ENCODE measurements at places on chromosomes 5 and 9.

DNA sequence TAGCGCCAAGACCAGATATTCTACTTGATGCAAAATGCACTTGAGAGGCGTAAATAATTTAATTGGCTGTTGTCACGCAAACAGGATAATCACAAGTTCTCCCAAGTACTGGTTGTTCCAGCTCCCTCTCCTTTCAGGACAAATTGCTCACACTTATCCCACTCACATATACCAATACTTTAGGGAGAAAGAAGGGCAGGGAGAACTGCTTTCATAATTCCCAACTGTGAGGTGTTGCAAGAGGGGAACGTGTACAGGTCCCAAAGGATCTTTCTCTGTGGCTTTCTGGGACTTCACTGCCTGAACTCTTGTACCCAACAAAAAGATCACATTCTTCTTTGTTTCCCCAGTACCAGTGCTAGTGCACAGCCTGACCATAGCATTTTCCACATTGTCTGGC lies 21.5 kb upstream of the TGFBI start:
- DNase-seq = no peak

DNA sequence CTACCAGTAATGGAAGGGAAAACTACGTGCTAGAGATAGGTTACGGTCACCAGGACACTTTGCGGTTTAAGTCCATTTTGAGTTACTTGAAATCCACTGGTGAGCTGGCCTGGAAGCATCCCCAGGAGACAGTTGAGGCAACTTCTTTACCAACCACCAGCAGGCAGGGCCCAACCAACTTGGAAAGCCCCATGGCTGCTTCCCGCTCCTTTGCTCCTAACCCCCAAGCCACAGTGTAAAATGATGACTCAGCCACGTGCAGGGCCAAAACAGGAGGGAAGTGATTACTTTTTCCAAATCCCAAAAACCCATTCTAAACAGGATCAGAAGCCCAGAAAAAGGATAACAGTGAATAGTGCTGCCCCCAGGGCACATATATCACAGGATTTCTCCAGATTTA lies 87.4 kb downstream of the PAX5 start:
- no peak for DNase-seq

DNA sequence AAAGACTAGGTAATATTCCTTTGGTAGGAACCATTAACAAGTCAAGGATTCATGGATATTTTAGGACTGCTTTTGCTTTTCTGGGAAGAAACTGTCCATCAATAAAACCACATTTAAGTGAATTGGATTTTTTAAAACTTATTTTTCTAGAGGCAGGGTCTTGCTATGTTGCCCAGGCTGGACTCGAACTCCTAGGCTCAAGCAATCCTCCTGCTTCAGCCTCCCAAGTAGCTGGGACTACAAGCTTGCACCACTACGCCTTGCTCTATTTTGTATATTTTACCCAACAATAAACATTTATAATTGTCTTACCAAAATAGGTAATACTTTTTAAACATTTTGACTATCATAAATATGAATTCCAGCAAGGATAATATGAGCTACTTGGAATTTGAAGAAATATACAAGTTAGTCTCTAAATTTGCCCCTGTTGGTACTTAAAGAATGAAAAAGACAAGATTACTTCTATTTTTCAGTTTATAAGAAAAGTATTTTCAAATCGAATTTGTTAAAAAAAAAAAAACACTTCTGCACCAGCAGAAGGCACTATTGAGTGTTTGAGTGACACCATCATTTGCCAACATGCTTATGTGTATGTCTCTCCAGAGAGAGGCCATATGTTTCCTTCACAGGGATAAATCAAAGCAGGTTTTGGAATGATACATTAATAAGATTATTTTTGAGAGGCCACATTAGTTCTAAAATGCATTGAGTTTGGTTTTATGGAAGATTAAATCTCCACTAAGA lies 60.0 kb upstream of the CARTPT start:
- DNase-seq = no peak

GRCh38 chr9:17422994-17423680 lies 155.7 kb upstream of the SH3GL2 start:
- DNase-seq = no peak

DNA sequence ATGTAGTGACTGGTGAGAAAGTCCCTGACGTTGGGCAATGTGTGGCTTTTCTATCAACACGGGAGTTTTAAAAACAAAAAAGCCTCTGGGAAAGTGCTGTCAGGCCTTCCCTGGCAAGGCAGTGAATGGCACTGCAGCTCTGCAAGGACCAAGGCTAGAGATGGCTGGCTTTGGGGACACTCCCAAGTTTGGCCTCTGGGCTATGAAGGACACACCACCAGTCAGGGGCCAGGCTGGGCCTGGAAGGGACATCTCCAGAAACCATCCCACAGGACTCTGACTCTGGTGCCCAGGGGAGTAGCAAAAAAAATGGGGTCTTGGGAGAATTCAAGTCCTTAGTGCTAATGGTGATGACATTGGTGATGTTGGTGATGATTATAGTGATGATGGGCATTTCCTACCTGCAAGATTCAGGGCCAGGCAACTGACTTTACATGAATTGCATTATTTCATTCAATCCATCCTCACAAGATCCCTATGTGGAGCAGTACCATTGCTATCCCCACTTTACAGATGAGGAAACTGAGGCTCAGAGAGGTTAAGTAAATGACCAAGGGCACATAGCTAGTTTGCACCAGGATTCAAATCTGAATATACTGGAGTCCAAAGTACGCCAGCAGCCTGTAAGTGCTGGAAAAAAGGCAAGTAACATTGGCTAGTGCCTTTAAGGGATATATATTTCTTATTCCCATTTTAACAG lies 2.6 kb upstream of the PPARGC1B start:
- no peak for DNase-seq

DNA sequence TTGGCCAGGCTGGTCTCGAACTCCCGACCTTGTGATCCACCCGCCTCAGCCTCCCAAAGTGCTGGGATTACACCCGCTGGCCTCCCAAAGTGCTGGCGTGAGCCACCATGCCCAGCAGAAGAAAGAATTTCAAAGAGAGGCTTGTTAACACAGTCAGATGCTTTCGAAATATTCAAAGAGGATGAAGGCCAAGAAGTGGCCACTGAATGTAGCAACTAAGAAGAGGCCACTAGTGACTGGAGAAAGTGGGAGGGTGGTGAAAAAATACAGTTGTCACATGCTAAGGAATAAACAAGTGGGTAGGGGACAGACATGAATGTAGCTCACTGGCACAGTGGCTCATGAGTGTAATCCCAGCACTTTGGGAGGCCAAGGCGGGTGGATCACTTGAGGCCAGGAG lies 13.0 kb upstream of the TPM2 start:
- DNase-seq = no peak

GRCh38 chr9:116154334-116154975 lies 864 bp downstream of the PAPPA start:
- no peak for DNase-seq

DNA sequence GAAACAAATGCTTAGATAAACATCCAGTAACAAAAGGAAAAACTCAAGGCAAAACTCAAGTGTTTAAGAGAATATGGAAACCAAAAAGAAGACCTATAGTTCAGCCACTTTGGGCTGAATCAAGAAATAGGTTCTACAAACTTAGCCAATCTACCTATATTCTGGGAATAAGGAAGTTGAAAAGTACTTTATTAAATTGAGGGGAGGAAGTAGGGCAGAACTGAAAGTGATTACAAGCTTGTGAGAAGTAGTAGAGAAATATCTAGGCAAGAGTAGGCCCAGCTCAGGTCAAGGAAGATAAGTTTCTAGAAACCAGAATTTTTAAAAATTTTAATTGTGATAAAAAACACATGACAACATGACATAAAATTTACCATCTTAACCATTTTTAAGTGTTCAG lies 384.8 kb upstream of the PCSK5 start:
- no peak for DNase-seq

GRCh38 chr9:35801328-35802128 lies 10.1 kb downstream of the NPR2 start:
- DNase-seq = no peak
